NCI-H1105 (cell line): ENCODE measurements at places on chromosomes 5 and 9.

DNA sequence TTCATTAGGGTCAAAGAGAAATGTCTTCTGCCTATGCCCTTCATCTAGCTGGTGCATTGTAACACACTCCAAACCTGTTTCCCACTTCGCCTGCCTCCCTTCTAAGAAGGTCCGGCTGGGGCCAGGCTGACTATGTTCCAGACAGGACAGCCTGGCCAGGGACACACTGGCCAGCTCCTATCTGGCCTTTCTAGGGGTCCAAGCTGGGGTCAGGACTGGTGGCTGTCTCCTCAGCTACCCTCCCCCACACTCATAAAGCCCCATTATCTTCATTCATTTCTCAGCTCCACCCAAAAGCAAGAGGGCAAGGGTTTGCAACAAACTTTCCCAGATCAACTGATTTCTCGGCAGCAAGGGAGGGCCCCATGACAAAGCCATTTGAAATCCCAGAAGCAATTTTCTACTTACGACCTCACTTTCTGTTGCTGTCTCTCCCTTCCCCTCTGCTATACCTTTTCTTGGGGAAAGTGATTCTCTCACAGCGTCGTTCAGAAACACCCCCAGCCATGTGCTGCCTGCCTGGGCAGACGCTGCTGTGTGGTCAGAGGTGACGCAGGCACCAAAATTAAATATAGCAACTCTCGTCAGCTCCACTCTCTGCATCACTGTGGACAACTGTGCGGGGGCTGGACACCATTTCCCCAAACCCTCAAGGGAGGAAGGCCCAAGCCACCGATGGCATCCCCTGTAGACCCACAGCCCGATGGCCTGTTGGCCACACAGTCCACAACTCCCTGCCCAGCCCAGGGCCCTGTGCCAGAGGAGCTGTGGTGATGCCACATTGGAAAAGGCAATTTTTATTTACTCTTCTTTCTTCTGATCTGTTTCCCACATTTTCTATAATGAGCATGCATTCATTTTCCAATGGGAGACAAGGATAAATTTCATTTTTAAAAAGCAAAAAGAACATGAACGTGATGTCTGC is 6.1 kb downstream of the IL13 start:
- DNase-seq: no peak

DNA sequence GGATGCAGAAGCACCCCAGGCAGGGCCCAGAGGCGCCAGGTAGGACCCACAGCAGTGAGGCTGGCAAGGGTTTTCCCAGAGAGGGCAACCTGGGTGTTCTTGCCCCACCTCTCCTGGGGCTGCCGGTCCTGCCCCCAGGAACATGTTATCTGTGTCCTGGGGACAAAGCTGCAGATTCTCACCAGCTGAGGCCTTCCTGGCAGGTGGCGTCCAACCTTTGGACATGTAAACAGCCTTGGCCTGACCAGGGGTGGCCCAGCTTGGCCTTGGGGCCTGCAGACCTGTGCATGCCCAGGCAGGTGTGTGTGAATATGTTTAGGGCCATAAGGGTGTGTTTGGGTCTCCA is 101.8 kb upstream of the LARP1 start:
- no peak for DNase-seq

- DNase-seq: no peak
Observed at GRCh38 chr9:136951541-136952320, at the start of gene LCN12. LCN12 (plus strand) TSS chr9:136952273; CDS start chr9:136952328, 55 bp downstream.

- no peak for DNase-seq
Observed at GRCh38 chr5:82244854-82245635, 33.1 kb downstream of the RPS23 start.

DNA sequence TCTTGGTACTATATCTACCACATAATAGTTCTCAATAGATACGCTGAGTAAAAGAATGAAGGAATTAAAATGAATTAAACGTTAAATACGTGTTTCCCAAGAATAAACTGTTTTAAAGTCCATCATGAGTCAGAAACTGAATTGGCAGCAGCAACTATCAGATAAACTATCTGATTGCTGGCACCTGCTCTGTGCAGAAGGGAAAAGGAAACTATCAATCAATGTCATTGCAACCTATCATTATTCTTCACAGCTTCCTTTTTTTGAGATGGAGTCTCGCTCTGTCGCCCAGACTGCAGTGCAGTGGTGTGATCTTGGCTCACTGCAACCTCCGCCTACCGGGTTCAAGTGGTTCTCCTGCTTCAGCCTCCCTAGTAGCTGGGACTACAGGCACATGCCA is 8.8 kb upstream of the WDR36 start:
- DNase-seq: no peak

DNA sequence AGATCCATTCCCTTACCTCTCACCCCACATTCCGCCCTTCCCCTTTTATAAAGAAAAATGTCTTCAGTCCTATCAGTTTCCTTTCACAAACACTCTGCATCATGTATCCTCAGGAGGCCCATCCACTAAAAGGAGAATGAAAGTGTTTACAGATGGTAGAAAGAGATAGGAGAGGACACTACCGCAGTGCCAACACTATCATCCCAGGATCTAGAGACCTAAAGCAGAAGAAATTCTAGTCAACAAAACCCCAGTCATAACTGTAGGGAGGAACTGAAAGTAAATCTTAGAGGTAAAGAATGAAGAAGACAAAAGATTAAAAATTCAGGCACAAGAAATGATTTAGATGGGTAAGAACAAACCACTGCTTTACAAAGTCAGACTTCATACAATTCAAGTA is 114.1 kb downstream of the MLLT3 start:
- no peak for DNase-seq

DNA sequence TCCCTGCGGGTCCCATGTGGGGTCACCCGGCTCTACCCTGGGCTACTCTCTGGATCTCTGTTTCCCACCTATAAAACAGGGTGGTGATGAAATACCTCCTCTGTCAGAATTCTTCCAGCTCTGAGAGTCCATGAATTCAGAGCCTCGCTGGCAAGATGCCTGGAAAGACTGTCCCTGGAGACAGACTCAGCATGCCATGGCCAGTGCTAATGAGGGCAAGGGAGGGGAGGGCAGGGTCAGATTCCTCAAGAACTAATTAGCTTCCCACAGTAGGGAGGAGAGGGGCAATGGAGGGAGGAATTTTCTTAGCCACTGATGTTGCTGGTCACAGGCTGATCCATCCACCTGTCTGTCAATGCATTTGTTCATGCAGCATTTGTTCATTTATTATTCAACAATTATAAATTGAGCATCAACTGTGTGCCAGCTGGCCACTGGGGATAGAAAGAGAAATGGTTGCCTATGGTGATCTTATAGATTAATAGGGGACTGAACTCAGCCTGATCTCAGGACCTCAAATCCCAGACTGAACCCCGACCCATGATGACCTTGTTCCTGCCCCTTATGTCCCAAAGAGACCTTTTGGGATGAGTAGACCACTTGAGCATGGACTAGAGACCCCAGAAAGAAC is 4.7 kb downstream of the SYNPO start:
- DNase-seq: no peak

- DNase-seq: no peak
Observed at GRCh38 chr5:149045089-149045460, 17.8 kb downstream of the SH3TC2 start.

DNA sequence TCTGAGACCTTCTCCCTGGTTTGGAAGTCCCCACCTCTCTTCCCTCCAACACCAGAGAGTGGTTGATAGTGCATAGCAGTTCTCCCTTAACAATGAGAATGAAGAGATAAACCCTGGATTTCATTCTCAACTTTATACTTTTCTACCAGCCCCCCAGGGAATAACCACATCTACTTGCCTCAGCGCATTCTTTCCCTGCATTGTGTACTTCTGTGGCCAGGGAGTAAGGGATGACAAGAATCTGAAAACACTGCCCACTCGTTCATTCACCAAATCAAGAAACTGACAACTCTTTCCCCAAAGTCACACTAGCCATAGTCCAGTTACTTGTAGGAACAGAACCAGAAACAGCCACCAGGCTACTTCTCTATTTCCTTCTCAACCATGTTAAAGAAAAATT is 46.0 kb upstream of the SPIN1 start:
- no peak for DNase-seq

DNA sequence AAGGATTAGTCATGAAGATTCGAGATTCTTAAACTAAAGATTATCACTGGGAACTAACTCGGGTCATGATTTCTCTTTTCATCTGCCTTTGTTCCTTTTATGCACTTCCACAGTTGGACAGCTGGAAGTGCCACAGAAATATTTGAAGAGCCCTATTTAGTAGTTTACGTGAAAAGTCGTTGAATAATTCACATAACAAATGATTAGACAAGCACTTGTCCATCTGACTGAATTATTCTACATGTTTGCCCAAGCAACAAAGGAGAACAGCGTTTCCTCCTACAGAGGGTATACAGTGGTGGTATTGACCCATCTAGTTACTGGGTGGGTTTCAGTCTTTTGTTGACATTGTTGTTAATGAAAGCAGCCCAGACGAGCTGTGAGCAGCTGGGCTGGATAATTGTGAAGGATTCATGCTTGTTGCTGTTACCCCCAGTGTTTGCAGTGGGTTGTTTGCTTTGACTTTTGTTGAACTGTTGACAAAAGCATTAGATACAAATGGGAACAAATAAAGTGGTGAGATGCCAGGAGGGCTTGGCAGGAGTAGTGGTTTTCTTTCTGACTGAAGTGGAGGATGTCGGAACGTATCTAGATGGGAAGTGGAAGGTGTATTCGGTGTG is 96.2 kb downstream of the TLE4 start:
- DNase-seq: peak; percentile 89

DNA sequence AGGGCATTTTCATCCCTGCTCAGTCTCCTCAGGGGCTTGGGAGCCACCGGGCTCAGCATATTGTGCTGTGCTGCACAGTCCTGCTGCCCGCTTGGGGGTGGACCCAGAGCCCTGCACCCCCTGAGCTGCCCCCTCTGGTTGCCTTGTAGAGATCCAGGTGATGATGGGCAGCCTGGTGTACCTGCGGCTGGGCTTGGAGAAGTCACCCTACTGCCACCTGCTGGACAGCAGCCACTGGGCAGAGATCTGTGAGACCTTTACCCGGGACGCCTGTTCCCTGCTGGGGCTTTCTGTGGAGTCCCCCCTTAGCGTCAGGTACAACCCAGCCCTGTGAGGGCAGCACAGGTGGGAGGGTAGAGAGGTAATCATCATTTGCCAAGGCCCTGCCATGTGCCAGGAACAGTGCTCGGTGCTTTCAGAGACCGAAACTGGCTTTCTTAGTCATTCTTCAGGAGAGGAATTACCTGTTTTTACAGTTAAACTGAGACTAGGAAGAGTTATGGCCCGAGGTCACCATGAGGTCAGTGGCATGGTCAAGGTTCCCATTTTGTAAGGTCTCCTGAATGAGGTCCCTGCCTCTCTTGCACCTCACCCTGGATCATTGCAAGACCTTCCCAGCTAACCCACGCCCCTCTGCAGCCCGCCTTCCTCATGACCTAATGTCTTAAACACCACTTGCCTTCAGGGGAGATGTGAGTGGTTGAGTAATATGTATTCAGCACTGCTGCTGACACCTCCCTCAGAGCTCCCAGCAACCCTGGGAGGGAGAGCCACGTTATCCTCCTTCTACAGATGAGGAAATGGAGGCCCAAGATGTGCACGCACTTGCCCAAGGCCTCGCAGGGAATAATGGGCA is 7.5 kb downstream of the NHP2 start:
- DNase-seq: peak; percentile 27

GRCh38 chr9:83247732-83248131 is 184.8 kb upstream of the RASEF start:
- no peak for DNase-seq

DNA sequence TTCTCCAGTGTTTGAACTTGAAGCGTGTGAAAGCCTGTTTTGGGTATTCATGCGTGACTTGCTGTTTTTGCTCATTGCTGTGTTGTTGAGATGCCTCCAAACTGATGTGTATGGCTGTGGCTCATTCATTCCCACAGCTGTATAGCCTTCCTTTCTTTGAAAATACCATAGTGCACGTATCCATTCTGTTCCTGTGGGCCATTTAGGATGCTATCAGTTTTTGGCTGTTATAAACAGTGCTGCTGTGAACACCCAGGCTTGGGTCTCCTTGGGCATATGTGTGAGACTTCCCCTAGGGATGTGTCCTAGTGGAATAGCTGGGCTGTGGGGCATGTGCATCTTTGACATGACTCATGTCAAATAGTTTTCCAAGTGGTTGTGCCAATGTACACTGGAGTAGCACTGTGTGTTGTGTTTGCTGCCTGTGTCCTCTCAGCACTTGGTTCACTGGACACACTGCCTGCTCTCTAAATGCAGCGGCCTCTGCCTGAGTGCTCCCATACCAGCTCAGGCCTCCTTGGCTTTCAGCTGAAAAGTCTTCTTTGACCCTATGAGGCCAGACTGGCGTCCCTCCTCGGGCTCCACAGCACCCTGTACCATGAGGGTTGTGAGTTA is 102.6 kb upstream of the TBC1D2 start:
- no peak for DNase-seq

DNA sequence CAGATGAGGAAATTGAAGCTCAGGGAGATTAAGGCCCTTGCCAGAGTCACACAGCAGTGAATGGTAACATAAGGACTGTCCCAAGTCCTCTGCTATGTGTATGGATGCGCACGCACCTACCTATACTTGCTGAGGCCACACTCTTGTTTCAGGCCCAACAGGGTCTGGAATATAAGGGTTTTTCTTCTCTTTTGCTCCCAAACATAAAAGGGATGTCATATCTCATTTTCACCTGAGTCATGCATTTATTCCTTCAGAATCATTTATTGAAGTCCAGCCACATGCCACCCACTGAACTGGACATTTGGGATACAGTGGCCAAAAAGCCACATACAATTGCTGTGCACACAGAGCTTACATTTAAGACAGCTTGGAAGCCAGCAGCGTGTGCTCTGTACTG is 92.0 kb downstream of the SH3TC2 start:
- no peak for DNase-seq

GRCh38 chr9:27157097-27157496 is 48.1 kb downstream of the TEK start:
- DNase-seq: no peak

DNA sequence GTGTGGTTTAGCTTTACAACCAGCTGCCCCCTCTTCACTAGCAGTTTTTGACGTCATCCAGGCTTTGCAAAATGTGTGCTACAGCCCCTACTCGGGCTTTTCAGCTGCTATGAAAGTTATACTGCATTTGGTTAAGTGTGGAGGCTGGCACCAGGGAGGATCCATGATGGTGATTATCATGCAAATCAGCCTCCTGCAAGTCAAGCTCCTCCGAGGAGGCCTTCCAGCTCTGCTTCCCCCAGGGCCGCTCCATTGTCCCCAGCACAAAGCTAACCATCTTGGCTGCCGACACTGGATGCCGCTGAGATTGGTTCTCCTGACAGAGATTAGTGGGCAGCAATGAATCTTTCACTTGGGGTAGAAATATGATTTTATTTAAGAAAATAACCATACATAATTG is 159.6 kb downstream of the NR2F1-AS1 start:
- no peak for DNase-seq

DNA sequence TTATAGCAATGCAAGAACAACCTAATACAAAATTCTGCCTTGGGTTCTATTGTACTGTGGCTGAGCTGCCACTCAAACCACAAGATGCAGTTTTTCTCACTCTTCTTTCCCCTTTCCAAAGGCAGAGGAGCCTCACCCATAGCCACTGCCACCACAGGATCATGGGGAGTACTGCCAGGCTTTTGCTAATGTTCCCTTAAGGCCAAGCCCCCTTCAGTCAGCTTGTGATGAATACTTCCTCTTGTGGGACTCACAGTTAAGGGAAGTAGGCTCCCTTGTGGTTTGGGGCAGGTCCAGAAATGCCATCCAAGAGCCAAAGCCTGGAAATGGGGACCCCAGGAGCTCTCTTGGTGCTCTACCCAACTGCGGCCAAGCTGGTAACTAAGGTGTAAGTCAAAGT is 258.7 kb downstream of the SPATA31D1 start:
- no peak for DNase-seq
